ENCODE measurements at places on chromosomes 16 and 17.

DNA sequence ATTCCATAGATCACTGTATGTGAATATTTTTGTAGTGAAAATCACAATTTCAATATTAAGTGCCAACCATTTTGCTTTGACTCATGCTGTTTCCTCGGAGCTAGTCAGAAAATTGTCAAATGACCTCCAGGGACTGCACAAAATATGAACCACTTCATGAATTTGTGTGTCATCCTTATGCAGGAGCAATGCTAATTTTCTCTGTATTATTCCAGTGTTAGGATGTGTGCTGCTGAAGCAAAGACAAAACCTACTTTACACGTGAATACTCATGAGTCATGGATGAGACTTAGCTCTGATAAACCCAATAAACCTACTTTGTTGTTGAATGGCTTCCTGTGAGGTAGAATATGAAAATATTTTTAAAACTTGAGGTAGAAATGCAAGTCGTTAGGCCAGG is 65.2 kb downstream of the SHCBP1 start:
- no peak for DNase-seq

- peak; percentile 27 for DNase-seq
Observed at GRCh38 chr17:82237746-82238471, 9.1 kb downstream of the SLC16A3 start.

DNA sequence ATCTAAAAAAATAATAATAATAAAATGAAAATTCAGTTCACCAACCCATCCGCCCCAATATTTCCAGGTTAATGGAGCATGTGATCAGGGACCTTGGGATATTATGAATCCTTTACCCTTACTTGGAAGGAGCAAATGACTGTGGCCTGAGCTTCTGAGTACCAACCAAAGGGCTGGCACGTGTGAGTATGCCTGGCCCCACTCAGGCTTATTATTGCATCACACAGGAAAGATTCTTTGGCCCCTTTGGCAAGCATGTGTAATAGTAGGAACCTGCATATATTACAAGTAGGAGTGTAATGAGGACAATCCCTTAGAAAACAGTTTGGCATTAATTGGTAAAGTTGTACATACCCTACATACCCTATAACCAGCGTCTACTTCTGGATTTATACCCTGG is 7.2 kb upstream of the C17orf78 start:
- DNase-seq: no peak

DNA sequence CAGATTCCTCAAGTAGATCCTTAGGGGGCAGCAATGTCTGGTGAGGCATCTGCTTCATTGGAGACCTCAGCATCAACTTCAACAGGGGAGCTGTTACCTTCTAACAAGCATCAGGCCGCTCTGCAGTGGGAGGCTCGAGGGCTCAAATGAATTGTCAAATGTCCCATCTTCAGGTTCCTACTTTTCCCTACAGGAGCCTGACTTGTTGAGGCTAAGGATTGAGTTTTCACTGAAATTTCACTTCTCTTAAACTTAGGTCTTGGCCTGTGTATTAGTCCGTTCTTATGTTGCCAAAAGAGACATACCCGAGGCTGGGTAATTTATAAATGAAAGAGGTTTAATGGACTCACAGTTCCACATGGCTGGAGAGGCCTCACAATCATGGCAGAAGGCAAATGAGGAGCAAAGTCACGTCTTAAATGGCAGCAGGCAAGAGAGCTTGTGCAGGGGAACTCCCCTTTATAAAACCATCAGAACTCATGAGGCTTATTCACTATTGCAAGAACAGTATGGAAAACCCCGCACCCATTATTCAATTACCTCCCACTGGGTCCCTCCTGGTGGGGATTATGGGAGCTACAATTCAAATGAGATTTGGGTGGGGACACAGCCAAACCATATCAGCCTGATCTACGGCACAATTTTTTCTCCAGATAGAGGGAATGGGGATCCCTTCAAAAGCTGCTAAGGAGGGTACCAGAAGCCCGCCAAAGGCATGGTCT is 5.1 kb upstream of the CD300LD start:
- no peak for DNase-seq

GRCh38 chr17:58325976-58326468 is 2.6 kb downstream of the TSPOAP1 start:
- DNase-seq: peak; percentile 39

DNA sequence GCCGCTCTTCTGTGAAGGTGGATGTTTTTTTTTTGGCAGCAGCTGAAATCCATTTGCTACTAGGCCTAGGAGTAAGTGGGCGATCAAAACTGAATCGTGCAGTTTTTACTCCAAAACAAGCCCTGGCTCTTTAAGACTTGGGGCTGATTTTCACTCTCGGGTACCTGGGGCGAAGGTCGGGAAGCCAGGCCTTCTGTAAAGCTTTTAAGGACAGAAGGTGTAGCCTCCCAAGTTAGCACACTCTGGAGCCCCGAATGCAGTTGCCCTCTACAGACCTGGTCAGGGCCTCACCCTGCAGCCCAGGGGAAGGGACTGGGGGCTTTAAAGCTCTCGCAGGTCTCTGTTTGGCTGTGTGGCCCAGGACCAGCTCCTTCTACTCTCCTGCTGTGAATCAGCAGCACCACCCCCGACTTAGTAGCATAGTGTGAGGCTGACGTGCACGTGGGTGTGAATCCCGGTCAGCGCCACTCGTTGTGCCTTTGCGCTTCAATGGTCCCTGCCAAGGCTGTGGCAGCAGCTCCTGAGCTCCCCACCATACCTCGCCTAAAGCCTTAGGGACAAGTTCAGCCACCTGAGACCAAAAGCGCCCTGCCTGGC is 49.9 kb downstream of the TMEM235 start:
- DNase-seq: no peak

- no peak for DNase-seq
Observed at GRCh38 chr16:21592191-21592590, 7.2 kb upstream of the METTL9 start.

DNA sequence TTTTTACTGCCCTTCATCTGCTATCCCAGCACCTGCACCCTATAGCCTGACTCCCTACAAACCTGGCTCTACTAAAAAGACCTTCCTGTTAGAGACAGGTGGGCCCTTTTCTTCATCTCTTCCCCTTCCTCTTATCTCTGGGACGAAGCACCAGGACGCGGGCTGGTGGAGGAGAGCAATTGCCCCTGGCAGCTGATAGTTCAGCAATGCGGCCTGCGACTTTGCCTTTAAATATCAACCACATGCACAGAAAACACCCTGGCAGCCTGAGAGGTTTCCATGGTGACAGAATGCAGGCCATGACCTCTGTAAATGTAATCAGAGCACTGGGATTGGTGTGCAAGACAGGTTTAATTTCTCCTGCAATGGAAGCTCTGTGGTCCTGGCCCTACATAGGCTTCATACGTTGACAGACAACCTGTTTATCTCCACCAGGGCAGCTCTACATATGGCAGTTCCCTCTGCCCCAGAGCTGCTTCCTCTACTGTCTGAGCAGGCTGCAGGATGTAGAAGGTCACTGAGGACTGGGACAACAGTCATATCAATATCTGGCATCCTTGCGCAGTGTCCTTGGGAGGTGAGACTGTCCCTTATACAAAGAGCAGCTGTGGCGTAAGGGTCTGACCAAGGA is 10.0 kb upstream of the SKAP1 start:
- DNase-seq: peak; percentile 66

- no peak for DNase-seq
Observed at GRCh38 chr17:73644145-73645049, at the start of gene SDK2. SDK2 (minus strand) TSS chr17:73644445; CDS start chr17:73644088, 357 bp downstream.

GRCh38 chr16:88566158-88566557 is 4.0 kb upstream of the ZC3H18 start:
- DNase-seq: no peak

DNA sequence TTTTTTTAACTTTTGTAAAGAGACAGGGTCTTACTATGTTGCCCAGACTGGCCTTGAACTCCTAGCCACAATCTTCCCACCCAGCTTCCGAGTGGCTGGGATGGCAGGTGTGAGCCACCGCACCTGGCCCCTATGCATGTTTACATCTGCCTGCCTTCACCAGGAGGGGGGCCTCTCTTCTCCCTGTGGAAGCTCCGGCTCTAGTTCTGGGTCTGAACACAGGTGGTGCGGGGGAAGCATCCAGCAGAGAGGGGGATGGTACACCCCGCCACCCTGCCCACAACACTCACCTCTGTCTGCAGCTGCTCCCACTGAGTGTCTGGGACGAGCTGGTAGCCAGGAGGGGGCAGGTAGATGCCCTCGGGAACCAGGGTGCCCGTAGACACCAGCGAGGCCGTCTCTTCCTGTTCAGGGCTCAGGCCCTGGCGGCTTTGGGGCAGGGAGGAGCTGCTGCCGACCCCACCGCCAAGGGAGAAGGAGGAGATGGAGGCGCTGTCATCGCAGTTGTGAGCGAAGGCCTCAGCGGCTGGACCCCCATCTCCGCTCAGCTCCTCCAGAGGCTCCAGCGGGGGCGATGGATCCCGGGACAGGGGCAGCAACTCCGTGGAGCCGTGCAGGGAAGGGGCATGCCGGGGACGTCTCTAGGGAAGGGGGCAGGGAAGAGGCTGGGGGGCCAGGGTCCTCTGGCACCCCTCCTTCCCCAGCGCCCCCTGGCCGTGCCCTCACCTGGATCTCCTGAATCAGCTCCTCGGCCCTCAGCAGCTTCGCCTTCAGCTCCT is 10.9 kb downstream of the RABEP2 start:
- no peak for DNase-seq

GRCh38 chr16:53598511-53599275 is 95.7 kb upstream of the AKTIP start:
- no peak for DNase-seq

DNA sequence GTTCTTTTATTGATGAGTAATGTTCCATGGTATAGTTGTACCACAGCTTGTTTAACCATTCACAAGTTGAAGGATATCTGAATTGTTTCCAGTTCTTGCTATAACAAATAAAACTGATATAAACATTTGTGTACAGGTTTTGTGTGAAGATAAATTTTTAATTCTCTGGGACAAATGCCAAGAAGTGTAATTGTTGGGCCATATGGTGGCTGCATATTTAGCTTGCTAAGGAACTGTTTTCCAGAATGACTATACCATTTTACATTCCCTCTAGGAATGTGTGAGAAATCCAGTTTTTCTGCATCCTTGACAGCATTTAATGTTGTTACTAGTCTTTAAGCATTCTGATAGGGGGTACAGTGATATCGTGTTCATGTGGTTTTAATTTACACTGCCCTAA is 368.5 kb downstream of the KIF2B start:
- no peak for DNase-seq

GRCh38 chr17:8409966-8410882 is 12.6 kb upstream of the RNF222 start:
- DNase-seq: peak; percentile 77

- no peak for DNase-seq
Observed at GRCh38 chr17:15912416-15912955, 32.4 kb upstream of the ADORA2B start.

DNA sequence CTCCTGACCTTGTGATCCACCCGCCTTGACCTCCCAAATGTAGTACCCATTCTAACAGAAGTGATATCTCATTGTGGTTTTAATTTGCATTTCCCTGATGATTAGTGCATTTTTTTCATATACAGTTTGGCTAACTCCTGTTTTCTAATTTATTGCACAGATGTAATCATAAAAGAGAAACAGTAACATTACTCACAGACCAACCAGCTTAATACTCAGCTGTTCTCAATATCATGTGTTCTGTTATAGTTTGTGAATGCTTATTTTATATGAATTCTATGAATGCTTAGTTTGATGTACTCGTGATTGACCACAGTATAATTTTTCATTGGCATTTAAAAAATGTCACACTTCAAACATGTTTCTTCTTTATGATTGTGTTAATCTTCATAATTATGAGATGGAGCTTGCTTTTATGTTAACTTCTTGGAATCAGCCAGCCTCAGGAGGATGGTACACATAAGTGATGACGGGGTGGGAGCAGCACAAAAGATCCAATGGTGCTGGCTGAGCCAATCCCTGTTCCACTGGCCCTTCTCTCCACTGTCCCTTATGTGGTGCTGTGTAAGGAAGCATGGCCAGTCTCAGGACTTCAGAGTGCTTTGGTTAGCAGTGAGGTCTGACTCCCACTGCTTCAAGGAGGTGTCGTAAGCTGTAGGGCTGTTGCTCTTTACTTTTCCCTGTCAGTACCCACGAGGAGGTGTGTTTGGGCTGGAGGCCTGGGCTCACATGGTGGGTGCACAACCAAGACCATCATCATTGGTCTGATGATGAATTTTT is 191.0 kb downstream of the SPECC1 start:
- no peak for DNase-seq
